ENCODE measurements at places on chromosomes 5 and 9.

- no peak for DNase-seq
These were observed 27.9 kb upstream of the ALDH1A1 start for GRCh38 chr9:72980600-72981265.

DNA sequence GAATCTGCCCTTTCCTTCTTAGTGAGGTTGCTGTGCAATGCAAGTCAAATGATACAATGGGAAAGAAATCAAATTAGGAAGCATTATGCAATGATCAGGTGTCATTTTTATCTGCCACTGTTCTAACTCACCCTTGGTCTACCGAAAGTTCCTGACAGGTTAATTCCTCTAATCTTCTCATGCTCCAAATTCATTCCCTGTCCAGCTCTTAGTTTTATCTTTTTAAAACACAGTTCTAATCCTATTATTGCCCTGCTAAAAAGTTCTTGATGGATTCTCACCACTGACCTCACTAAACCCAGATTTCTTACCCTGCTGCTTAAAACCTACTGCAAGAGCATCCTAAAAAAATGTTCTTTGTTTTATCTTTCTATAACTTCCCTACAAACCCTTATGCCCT, 1000.9 kb downstream of the CDH18 start:
- no peak for DNase-seq

GRCh38 chr9:22119522-22120158, 110.5 kb upstream of the CDKN2B start:
- peak; percentile 69 for DNase-seq

GRCh38 chr5:9174446-9174845, 371.4 kb downstream of the SEMA5A start:
- DNase-seq = peak; percentile 64

DNA sequence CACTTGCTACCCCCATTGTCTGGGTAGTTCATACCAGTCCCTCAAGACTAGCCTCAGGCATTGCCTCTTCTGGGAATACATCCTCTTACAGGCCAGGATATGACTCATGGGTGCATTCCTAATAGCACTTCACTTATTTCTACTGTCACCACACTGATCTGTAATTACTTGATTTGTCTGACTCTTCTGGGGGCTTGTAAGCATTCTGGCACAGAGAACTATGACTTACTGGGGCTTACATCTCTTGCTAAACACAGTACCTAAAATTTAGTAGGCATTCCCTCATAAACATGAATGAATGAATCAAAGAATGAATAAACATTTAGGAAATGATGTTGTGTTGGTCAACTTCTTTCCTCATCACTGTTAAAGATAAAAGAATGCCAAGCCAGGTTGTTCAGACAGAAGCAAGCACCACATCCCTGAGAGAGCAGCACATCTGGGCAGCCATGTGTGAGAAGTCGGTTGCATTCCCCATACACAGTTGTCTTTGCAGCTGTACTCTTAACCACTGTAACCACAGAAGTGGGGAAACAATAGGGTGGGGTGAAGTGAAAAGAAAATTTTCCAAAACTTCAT, 27.6 kb downstream of the IL7R start:
- DNase-seq = peak; percentile 90

GRCh38 chr5:27682600-27682999, 644.2 kb upstream of the CDH9 start:
- DNase-seq = no peak
